ENCODE measurements at places on chromosomes 3 and 15. TPM values are rescaled to one million over a fixed set of nuclear protein-coding genes. Genes with fewer than 3 reads are reported as not detected.

The FGF7 gene
- total RNA-seq = 126 TPM

The CFAP92 gene
- 1.2 TPM for total RNA-seq

DNA sequence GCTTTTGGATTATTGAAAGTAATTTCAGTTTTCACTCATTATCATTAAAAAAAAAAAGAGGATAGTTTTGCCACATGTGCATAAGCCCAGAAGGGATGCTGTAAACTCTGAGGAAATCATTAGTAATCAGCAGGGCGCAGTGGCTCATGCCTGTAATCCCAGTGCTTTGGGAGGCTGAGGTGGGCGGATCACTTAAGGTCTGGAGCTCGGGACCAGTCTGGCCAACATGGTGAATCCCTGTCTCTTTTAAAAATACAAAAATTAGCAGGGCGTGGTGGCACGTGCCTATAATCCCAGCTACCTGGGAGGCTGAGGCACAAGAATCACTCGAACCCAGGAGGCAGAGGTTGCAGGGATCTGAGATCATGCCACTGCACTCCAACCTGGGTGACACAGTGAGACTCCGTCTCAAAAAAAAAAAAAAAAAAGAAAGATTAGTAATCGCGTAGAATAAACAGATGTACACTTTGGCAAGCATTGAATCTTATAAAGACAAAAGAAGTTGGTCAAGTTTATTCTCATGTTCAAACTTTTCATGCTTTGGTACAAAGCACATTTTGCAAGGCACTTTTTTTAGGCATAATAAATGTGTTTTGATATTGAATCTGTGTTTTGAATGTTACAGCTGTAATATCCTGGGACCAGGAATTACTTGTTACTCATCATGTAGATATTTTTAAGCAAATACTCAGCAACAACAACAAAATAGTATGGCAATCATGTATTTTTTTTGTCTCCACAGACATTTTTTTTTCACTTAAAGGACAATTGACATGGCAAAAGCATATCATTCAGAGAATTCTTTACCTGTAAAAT is 93.2 kb upstream of the AGTR1 start:
- DNase-seq = no peak

DNA sequence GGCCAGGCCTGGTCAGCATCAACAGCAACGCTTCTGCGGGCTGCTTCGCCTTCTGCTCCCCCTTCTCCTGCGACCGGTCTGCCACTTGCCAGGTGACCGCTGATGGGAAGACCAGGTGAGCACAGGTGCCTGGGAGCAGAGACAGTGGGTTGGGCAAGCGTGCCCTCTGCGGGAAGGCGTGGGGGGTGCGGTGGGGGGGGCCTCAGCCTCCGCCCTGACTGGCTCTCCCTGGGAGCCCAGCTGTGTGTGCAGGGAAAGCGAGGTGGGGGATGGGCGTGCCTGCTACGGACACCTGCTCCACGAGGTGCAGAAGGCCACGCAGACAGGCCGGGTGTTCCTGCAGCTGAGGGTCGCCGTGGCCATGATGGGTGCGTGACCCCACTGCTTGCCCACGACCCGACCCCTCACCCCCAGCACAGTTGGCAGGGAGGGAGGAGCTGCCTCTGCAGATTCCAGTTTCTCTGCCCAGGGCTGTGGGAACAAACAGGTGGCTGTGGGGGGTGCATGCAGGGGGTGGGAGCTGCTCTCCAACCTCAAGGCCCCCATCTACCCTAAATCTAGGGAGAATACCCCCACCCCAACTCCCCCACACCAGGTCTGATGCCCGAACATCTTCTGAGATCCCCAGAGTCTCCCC is 8.8 kb downstream of the STAB1 start:
- no peak for DNase-seq

DNA sequence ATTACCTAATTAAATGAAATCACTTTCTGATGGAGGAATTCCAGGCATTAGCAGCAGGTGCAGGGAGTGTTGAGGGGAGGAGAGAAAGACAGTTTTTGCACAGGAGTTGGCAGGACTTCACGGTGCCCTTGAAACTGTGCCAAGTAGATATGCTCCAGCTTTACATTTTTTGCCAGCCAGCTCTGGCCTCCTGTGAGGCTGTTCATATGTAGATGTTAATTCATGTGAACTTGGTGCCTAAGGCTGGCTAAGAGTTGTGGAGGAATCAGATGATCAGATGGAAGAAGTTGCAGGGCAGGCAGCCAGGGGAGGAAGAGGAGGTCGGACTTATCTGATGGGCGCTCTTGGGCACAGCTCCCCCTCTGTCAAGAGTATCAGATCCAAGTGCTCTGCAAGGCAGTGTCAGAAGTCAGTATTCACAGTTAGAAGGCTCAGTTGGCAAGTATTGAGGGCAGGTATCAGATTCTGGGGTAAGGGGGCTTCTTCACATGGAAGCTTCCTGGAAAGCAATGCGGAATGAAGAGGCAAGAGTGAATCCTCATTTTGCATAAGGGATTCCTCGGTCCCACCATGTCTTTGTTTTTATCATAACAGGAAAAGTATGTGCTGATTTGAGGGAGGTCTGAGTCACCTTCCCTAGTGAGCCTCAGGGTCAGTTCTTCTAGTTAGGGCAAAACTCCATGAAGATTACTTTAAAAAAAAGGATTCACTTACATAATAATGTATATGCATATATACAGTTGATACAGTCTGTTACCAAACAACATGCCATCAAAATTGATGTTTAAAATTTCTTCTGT is 172.6 kb upstream of the UMPS start:
- no peak for DNase-seq
